OCI-LY7 (cell line): ENCODE measurements at places on chromosomes 1 and 21.
A peak's percentile ranks its signal among the peaks of the same experiment; 100 is the strongest.

DNA sequence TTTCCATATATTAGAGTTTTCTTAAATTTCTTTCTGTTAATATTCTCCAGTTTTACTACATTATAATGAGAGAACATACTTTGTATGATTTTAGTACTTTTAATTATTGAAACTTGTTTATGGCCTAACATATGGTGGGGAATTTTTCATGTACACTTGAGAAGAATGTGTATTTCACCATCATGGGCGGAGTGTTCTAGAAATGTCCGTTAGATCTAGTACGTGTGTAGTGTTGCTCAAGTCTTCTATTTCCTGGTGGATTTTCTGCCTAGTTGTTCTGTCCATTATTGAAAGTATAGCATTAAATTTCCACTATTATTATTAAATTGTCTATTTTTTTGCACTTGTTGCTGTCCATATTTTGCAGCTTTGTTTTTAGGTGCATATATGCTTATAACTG is 64.0 kb upstream of the RGS21 start:
- no peak for DNase-seq

DNA sequence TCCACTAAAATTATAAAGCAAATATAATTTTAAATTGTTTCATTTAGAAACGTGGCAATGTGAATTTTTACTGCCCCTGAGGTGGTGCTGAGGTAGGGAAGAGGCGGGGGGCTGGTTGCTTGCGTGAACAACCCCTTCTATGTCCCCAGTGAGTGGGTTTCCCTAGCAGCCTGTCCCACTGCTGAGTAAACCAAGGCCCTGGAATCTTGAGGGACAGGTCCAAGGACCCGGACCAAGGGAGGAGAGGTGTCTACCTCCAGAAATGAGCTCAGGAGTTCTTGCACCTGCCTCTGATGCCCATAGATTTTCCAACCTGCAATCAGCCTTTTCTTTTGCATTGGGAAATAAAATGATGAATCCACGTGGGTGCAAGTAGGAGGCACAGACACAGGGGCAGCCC is 649 bp upstream of the LDLRAD1 start:
- DNase-seq, result no peak

DNA sequence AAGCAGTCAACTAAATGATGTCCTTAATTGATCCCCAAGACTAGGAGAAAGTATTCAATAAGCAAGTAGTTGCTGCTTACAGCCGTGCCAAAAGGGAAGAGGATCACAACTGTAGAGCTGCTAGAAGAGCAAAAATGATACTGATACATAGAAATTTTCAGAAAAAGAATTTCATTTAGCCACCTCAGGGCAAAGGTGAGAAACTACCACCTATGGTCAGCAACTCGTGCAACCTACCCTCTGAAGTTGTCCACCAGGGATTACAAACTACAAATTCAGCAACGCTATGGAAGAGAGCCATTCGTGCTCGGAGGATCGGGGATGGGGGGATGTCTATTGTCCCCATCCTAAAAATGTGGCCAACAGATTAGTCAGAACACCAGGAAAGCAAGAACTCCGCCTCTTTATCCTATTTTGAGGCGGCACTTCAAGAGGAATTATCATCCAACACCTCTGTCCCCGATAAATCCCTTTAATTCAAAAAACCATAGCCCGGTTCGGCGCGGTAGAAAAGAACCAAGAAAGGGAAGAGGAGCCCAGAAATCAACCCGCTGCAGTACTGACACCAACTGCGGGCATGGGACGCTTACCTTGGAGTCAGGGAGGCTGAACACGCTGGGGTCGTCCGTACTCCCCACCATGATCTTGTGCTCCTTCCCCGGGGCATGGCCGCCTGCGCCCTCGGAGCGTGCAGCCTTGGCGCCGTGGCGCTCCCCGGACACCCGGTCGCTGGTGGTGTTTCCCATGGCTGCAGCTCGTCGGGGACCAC is 687 bp downstream of the PRKAB2 start:
- peak; percentile 19 for DNase-seq

DNA sequence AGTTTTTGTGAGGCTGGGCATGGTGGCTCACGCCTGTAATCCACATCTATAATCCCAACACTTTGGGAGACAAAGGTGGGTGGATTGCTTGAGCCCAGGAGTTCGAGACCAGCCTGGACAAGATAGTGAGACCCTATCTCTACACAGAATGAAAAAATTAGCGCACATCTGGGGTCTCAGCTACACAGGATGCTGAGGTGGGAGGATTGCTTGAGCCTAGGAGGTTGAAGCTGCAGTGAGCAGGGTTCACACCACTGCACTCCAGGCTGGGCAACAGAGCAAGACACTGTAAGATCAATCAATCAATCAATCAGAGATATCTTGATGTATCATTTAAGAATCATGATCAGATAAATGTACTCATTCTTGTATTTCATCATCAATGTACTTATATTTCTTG is 7.1 kb downstream of the ZYG11B start:
- DNase-seq, result no peak

DNA sequence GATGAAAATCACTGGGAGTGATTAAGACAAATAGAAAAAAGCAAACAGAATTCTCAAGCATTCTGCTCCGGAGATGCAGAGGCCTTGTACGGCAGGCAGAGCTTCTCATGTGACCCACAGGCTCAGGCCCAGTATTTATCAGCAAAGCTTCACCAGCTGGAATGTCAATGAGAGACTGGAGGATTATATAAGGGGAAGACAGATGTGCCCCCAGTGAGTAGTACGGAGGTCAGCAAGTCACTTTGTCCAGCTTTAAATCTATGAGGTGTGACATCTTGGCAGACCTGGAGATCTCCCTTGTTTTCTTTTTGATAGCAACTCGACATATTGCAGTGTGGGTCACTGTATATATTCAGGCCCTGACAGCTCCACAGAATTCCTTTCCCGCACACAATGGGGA is 106.8 kb downstream of the HHIPL2 start:
- DNase-seq, result no peak

- no peak for DNase-seq
Observed at GRCh38 chr1:93620172-93620840, 61.3 kb downstream of the BCAR3 start.

DNA sequence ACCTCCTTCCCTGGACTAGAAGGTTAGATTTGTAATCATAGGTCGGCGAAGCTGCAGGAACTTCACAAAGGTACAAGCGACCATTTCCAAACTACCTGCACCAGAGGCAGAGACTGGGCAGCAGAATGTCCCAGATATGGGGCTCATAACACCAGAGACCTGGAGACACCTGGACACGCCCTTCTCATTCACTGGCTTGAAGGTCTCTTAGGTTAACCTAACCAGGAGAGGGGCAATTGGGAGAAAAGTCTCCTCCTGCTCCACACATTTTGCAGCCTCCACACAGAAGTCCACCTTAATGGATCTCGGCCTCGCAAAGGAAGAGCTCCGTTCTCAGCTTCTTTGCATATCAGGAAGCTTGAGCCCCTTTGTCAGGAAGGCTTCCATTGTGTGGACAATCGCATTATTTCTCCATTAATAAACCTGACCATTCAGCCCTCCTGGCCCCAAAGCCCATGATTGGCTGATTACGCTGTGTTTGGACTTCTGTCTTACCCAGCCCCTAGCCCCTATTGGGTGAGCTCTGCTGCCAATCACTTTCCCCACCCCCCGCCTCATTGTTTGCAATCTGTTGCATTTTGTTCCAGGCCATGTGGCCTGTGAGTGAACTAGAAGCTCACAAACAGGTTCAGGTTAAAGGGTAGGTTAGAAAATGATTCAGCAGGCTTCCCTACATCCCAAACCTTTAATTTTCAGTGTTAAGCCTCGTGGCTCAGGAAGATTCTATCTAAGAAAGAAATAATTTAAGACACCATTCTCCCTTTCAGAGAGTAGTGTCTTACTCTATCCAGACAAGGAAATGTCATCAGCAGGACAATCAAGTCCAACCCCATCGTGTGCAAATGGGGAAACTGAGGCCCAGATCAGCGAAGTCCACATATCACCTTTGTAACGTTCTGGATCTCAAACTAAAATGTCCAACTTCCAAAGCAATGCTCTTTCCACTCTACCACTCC is 2.8 kb downstream of the MYCL start:
- DNase-seq, result peak; percentile 31

GRCh38 chr1:162706606-162707005 is 74.3 kb downstream of the DDR2 start:
- no peak for DNase-seq

DNA sequence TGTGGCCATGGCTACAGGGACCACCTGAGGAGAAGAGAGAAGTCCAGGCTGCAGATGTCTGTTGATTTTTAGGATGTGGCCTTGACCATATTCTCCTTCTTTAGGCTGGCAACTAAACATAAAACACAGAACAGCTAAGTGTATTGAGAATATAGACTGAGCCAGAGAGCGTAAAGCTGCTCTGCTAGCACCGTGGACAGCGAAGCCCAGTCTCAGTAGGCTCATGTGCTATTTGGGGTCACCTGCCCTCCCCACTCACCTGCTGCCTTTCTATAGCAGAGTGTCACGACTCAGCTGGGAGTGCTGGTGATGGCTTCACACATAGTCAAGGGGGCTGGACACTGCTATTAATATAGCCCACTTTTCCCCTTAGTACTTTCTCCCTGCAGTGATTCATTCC is 278.5 kb downstream of the KCNH1 start:
- no peak for DNase-seq

DNA sequence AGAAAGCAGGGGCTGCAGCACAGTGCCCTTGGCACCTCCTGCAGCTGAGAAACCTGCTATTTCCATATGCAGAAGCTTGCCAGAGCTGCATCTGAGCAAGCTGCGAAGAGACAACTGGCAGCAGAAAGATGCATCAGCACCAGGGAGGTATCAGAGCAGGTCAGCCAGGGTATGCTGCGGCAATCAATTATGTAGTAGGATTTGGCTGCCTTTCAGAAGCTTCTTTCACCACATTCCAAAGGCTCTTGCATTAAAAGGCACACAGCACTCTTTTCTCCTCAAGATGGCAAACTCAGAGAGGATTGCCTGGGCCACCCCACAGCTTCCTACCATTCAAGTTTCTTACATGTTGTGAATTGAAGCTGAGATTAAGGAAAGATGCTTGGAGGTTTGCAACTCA is 47.6 kb upstream of the RAP1A start:
- DNase-seq, result no peak

DNA sequence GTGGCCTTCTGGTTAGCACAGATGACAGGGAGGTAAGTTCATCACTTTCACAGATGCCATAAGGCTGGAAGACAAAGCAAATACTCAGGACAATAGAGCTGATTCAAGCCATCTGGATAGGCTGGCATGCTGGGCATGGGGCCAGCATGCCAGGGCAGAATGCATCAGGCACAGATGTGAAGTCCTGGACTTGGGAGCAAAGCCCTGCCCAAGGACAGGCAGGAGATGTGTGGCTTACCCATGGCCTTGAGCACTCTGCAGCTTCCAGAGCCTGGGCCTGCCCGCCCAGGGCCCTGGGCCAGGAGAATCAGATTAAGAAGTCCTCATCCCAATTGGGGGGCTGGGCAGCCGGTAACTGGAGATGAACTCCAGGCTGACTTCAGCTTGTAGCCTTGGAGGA is 135.7 kb upstream of the ZC3H12A start:
- no peak for DNase-seq

DNA sequence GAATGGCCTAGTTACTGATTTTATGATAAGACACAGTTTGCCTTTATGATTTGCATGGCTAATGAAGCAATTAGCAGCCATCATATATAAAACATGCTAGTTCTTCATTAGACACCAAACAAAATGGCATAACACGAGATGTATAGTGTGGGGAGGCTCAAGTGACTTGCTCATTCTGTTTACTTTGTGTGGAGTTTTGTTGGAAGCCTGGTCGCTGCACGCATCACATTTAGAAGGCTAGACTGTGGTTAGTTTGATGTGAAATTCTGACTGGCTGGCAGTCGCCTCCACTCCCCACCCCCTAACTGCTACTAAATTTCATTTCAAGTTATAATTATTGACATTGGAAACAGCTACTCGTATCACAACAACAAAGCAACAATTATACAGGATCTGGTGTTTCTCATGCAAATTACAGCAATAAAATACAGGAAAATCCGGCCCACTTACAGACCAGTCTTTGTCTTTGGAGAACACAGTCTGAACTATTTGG is 356.1 kb downstream of the LMO4 start:
- DNase-seq, result no peak

DNA sequence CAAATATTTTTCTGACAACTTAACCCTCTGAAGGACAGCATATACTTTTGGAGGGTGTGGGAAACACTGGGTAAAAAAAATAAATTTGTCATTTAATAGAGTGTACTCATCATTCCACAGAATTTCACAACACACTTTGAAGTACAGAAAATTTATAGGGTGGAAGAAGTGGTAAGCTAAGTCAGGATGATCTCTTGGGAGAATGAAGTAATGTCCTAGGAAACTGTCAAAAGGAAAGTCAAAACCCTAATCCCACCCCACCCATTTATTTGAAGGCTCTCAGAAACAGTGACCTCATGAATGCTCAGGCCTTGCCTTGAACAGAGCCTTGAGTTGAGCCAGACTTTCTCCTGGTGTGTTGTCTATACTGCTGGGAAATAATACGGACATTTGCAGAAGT is 7.3 kb upstream of the UAP1 start:
- DNase-seq, result no peak

GRCh38 chr21:29583424-29583924 is 284.8 kb downstream of the BACH1 start:
- no peak for DNase-seq

- DNase-seq, result no peak
Observed at GRCh38 chr1:168421399-168422004, 122.3 kb downstream of the XCL2 start.

DNA sequence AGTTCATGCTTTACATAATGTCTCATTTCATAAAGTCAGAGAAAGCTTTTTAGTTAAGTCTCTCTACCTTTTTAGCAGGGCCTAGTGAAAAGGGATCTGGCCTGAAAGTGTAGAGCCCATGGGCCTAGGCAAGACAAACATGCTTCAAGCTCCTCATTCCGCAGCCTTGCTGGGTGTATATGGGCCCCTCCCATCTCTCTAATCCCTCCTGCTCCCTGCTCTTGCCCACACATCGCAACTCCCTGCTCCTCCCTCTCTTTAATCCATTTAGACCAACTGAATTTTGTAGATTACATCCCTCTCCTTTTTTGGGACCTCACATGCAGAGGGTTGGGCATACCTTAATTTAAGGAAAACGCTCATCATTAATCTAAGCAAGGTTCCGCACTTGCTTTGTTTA is 42.3 kb upstream of the CCDC190 start:
- no peak for DNase-seq

DNA sequence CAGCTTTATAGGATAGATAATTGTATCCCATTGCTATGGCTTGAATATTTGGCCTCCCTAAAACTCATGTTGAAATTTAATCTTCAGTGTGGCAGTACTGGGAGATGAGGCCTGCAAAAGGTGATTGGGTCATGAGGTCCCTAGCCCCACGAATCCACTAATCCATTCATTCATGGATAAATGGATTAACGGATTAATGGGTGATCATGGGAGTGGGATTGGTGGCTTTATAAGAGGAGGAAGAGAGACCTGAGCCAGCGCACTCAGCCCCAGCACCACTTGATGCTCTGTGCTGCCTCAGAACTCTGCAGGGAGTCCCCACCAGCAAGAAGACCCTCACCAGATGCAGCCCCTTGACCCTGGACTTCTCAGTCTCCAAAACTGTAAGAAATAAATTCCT is 32.0 kb downstream of the S100A6 start:
- DNase-seq, result no peak
